ENCODE measurements at places on chromosomes 4 and X. TPM values are rescaled to one million over a fixed set of nuclear protein-coding genes. Genes with fewer than 3 reads are reported as not detected.

The GRIA2 gene
- polyA plus RNA-seq: 1.1 TPM

GRCh38 chr4:56905796-56906195 is 1.9 kb upstream of the REST start:
- no peak for DNase-seq

DNA sequence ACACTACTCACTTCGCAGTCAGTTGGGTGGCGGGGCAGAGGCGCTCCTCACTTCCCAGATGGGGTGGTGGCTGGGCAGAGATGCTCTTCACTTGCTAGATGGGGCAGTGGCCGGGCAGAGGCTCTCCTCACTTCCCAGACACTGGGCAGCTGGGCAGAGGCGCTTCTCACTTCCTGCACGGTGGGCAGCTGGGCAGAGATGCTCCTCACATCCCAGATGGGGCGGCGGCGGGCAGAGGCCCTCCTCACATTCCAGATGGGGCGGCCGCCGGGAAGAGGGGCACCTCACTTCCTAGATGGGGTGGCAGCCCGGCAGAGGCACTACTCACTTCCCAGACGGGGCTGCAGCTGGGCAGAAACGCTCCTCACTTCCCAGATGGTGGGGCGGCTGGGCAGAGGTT is 199.8 kb downstream of the RTL9 start:
- DNase-seq: no peak

The ARHGEF9 gene
- polyA plus RNA-seq: 18.3 TPM

DNA sequence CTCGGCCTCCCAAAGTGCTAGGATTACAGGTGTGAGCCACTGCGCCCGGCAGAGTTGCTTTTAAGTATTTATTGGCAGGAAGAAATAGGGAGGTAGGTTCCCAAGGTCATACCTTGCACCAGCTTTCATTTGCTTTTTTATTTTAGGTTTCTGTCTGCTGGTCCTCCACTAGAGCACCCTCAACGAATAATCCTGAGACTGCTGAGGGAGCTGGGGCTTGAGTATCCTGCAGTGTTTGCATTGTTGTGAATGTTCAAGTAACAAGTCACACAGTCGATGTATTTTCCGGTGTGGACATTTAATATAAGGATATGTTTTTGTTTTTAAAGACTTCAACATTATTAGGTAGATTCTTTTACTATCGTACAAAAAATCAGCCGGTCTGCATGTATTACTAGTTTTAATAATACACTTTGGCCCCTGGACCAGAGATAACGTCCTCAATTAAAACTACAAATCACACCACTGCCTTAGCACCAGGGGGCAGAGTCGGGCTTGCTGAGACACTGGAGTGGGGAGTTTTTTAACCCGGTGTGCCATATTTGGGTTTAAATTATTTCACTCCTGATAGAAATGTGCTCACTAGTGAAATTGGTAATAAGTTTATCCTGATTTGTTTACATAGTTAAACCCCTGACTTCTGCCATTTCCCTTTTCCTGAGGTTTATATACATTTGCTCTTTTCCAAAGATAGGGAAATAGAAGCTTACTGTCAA is 11.6 kb downstream of the SMIM20 start:
- DNase-seq: no peak

The ACE2 gene
- polyA plus RNA-seq: 2.6 TPM

The CSN1S1 gene
- 0.19 TPM for polyA plus RNA-seq

The NLGN4X gene
- polyA plus RNA-seq: 0.49 TPM

The TCEAL5 gene
- polyA plus RNA-seq: 5.7 TPM

- no peak for DNase-seq
Observed at GRCh38 chr4:84237008-84237407, 262.1 kb downstream of the NKX6-1 start.

GRCh38 chrX:105870445-105870844 is 48.1 kb downstream of the NRK start:
- no peak for DNase-seq

GRCh38 chr4:40562681-40563080 is 67.0 kb downstream of the RBM47 start:
- no peak for DNase-seq

The SORCS2 gene
- polyA plus RNA-seq: 0.34 TPM

Measured in pancreas (tissue), 10 donors.